ENCODE measurements at places on chromosomes 7 and 10. TPM values are rescaled to one million over a fixed set of nuclear protein-coding genes. Genes with fewer than 3 reads are reported as not detected.
A peak's percentile ranks its signal among the peaks of the same experiment; 100 is the strongest.

GRCh38 chr7:15628876-15629275 lies 57.6 kb downstream of the MEOX2 start:
- no peak for DNase-seq
- no peak overlapping the region for H3K27ac ChIP-seq
- H3K36me3 ChIP-seq, result no peaks in the 10 kb centered on the region

DNA sequence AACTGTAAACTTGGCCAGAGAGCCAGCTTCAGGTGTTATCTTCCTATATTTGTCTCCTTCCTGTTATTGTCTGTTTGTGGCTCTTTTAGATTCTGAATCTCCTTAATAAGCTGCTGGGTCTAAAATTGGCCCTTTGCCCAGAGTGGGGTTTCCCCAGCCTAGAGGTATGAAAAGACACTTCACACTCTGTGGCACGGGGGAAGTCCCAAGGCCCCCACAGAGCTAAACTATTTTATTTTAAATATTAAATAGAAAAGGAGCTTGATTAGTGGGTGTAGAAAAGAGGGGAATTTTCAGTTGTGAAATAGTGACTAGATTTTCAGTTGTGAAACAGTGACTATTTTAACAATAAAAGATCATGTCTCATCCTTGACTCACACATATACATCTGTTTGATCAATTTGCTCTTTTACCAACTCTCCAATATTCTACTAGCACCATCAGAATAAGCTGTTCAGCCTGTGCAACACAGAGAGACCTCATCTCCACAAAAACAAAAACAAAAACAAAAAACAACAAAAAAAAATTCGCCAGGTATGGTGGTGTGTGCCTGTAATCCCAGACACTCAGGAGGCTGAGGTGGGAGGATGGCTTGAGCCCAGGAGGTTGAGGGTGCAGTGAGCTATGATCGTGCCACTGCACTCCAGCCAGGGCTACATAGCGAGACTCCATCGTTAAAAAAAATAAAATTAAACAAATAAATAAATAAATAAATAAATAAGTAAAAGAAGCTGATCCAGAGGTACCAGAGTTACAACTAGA lies 24.9 kb upstream of the ADO start:
- H3K27ac ChIP-seq, result no peak overlapping the region
- H3K4me3 ChIP-seq, result no peak overlapping the region
- peak; percentile 61 for DNase-seq
- H3K36me3 ChIP-seq, result no peaks in the 10 kb centered on the region

DNA sequence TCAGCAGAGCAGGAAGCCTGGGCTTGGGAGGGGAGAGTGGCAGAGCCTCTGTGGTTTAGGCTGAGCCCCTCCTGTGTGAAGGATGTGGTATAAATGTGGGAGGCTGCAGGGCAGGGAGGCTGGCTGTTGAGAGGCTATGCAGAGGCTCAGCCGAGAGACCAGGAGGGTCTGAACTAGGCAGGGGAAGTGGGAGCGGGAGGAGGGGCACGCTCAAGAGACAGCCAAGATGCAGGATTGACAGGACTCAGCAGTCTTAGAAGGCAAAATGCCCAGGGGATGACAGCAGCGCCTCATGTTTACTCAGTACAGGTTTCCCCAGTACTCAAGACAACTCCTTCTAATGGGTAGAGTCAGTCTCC lies 24.3 kb downstream of the BTBD16 start:
- H3K27ac ChIP-seq, result no peak overlapping the region
- no peaks in the 10 kb centered on the region for H3K36me3 ChIP-seq
- no peaks in the 10 kb centered on the region for H3K27me3 ChIP-seq
- DNase-seq, result no peak
- peaks cover 4% of the 10 kb centered on the region for H3K4me1 ChIP-seq
- no peak overlapping the region for H3K4me3 ChIP-seq

- H3K27me3 ChIP-seq, result no peaks in the 10 kb centered on the region
- no peaks in the 10 kb centered on the region for H3K4me1 ChIP-seq
- no peaks in the 10 kb centered on the region for H3K36me3 ChIP-seq
- DNase-seq, result no peak
- no peak overlapping the region for H3K27ac ChIP-seq
Measured at GRCh38 chr7:105325216-105325904, 63.4 kb downstream of the SRPK2 start.

- H3K4me1 ChIP-seq, result no peaks in the 10 kb centered on the region
- no peaks in the 10 kb centered on the region for H3K27me3 ChIP-seq
- peaks cover 2% of the 10 kb centered on the region for H3K36me3 ChIP-seq
- no peak overlapping the region for H3K27ac ChIP-seq
- DNase-seq, result no peak
Measured at GRCh38 chr7:154996756-154997155, 6.2 kb downstream of the PAXIP1 start.

- peak overlapping the region; percentile 81 for H3K27ac ChIP-seq
- no peaks in the 10 kb centered on the region for H3K27me3 ChIP-seq
- no peak overlapping the region for H3K4me3 ChIP-seq
- no peak for DNase-seq
Measured at GRCh38 chr7:131224996-131225395, 102.7 kb upstream of the MKLN1 start.

GRCh38 chr7:1124816-1125602 lies 35.0 kb downstream of the ZFAND2A start:
- H3K4me3 ChIP-seq, result no peak overlapping the region
- peaks cover 6% of the 10 kb centered on the region for H3K4me1 ChIP-seq
- H3K36me3 ChIP-seq, result no peaks in the 10 kb centered on the region
- H3K27me3 ChIP-seq, result no peaks in the 10 kb centered on the region

DNA sequence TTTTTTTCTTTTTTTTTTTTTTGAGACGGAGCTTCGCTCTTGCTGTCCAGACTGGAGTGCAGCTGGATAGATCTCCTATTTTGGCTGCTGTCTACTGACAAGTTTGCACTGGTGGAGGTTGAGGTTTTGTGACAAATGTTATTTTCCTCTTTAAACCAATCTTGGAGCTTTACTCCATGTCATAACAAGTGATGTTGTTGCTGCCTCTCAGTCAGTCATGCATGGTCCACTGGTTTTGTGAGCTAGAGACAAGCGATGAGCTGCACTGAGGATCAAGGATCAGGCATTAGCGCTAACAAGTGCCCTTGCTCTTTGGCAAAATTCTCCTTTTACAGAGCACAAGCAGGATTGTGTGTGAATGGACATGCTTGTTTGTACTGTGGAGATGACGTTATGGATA lies 805 bp upstream of the WDFY4 start:
- no peak for DNase-seq
- no peak overlapping the region for H3K27ac ChIP-seq
- no peaks in the 10 kb centered on the region for H3K4me1 ChIP-seq
- no peak overlapping the region for H3K4me3 ChIP-seq

DNA sequence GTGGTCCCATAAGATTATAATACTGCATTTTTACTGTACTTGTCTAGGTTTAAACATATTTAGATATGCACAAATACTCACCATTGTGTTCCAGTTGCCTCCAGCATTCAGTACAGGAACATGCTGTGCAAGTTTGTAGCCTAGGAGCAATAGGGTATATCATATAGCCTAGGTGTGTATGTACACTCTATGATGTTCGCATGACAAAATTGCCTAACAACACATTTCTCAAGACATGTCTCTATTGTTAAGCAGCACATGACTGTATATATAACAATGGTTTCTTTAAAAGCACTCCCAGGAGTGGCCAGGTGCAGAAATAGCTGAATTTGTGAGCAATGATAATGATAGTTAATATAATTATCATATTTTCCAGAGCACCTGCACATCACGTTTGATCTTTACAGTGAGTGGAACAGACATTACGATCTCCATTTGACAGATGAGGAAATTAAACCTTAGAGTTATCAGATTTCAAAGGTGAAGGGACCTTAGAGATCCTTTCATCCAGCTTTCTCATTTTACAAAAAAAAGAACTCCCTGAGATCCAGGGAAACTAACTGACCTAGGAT lies 99.2 kb upstream of the PDCD4 start:
- H3K27me3 ChIP-seq, result no peaks in the 10 kb centered on the region
- peak overlapping the region; percentile 87 for H3K27ac ChIP-seq
- no peak for DNase-seq
- H3K4me1 ChIP-seq, result peaks cover 16% of the 10 kb centered on the region
- H3K4me3 ChIP-seq, result no peak overlapping the region

GRCh38 chr10:18651324-18652007 lies at the start of gene NSUN6:
NSUN6 (minus strand) TSS chr10:18651587; CDS start chr10:18651203, 384 bp downstream.
- H3K4me1 ChIP-seq, result peaks cover 28% of the 10 kb centered on the region
- H3K4me3 ChIP-seq, result peak within 1 kb of the TSS; percentile 57
- peak within 1 kb of the TSS; percentile 87 for H3K27ac ChIP-seq

DNA sequence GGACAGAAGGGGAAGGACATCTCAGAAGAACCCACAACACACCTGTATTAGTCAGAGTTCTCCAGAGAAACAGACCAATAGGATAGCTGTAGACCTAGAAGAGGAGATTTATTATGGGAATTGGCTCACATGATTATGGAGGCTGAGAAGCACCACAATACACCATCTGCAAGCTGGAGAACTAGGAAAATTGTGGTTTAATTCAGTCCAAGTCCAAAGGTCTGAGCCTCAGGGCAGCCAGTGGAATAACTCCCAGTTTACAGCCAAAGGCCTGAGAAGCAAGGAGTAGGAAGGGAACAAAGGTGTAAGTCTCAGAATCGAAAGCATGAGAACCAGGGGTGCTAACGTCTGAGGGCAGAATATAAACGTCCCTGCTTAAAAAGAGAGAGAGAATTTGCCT lies 99.6 kb upstream of the AUTS2 start:
- H3K27me3 ChIP-seq, result no peaks in the 10 kb centered on the region
- no peak overlapping the region for H3K27ac ChIP-seq
- no peak overlapping the region for H3K4me3 ChIP-seq
- DNase-seq, result no peak
- H3K36me3 ChIP-seq, result no peaks in the 10 kb centered on the region
- H3K4me1 ChIP-seq, result no peaks in the 10 kb centered on the region

- no peak overlapping the region for H3K4me3 ChIP-seq
- DNase-seq, result no peak
- H3K27me3 ChIP-seq, result no peaks in the 10 kb centered on the region
- no peaks in the 10 kb centered on the region for H3K36me3 ChIP-seq
Measured at GRCh38 chr7:70942791-70943190, 189.2 kb upstream of the GALNT17 start.

DNA sequence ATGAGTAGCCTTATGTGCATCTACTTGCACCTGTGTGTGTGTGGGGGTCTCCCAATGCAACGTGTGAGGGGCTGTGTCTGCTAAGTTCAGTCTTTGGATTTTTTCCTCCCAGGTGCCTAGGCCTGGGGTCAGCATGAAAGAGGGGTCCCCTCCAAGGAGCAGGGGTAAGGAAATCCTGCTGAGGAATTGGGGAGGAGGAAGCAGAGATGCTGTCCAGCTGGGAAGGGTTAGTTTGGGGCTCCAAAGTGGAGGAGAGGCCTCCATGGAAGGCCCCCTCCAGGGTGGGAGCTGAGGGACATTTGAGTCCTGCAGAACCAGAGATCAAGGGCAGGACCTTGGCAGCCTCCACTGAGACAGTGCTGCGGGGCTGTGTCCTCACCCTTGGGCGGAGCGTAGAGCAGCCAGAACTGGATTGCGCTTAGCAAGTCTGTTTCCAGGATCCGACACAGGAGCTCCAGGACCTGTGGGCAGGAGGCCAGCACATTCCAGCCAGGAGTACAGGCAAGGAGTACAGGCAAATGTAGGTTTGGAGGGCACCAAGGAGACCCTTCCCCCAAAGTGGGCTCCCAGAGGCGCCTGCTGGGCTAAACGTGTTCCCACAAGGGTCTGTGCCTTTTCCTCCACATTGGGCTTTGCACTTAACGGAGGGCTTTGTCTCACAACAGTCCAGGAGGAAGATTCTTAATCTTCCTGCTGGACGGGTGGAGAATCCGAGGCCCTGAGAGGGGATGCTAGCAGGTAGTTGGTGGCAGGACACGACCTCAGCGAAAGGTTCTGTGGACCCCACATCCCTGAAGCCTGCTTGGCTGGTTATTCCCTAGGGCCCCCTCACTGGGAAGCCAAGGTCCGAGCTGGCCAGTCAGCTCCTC lies 10.1 kb downstream of the TBATA start:
- no peaks in the 10 kb centered on the region for H3K36me3 ChIP-seq
- no peak for DNase-seq
- no peak overlapping the region for H3K27ac ChIP-seq
- H3K27me3 ChIP-seq, result no peaks in the 10 kb centered on the region
- no peak overlapping the region for H3K4me3 ChIP-seq

The DDC gene
- total RNA-seq, result 71.3 TPM

The CYP26C1 gene
- total RNA-seq, result not detected

The GOLGA7B gene
- not detected for total RNA-seq

All from transverse colon (tissue), 4 donors.